Esophagus squamous epithelium (tissue), 5 donors: ENCODE measurements at places on chromosomes 3 and 15.

DNA sequence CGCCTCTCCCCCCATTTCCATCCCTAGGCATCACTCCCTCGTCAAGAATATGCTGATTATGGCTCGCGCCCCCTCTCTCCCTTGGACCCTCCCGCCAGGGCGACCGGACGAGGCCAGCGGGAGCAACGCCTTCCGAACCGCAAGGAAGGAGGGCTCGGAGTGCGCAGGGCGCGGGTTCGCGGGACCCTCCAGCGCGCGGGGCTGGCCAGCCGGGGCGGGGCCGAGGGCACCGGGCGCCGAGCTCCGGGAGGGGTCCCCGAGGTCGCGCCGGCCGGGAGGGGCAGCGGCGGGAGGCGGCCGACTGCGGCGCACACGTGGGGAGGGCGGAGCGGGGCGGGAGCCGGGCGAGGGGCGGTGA, 483 bp downstream of the EHD4 start:
- no peak for DNase-seq

DNA sequence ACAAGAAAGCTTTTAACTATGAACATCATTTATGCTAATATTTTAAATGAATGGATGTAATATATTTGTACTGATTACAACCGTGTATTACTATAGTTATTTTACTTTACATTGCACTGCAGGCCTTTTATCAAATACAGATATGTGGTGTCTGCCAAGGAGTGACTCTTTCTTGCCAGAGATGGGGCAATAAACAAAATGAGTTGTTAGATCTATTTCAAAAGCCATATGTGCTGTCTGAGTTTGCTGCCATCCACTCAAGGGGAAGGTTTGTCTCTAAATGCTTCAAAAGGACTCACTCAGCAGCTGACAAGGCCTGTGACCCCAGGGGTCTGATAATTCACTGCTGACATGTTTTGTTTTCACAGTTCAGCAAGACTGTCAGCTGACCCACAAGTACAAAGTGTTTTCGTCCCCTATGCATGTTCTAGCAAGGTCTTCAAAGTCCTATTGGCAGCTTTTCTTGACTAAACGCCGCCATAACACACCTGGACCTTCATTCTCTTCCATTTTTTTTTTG, 41.3 kb upstream of the ZBED2 start:
- no peak for DNase-seq

DNA sequence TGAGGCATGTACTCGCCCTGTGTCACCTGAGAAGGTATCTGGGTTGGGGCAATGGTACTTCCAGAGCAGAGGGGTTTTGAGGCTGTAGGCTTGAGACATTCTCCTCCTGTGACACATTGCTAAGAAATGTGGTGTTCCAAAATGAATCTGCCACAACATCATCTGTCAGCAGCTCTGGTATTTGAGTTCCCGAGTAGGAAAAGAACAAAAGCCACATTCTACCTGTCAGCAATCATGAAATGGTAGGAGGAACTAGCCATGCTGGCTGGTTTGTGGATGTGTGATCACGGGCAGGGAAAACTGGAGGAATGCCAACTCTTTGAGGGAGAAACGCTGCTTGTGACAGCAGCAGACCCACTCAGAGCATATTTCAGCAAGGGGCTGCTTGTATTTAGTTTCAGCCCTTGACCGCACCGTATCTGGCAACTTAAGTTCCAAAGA, 579.4 kb upstream of the TBL1XR1 start:
- DNase-seq, result no peak

DNA sequence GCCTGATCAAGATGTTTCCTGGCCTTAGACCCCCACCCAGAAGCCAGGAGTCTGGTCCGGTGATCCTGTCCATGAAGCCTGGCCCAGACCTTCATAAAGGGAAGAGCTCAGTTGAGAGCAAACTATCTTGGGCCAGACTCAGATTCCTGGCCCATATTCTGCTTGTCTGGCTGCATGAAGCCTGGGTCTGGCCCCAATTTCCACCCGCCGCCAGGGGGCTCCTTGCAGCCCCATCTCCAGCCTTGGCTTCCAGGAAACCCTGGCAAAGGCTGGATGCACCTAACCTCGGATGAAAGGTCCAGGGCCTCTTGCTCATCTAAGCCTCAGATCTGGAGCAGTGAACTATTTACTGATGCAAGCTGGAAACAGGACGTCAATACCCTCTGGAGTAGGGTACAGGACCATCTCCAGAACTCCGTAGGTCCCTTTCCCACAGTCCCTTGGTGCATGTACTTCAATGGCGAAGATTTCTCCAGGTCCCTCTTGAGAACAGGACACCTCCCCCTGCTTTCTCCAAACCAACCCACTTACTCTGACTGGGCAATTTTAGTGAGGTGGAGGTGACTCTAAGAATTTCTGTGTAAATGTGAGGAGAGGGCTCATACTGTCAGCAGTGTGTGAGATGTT, 5.6 kb downstream of the FOXL2 start:
- DNase-seq, result no peak

DNA sequence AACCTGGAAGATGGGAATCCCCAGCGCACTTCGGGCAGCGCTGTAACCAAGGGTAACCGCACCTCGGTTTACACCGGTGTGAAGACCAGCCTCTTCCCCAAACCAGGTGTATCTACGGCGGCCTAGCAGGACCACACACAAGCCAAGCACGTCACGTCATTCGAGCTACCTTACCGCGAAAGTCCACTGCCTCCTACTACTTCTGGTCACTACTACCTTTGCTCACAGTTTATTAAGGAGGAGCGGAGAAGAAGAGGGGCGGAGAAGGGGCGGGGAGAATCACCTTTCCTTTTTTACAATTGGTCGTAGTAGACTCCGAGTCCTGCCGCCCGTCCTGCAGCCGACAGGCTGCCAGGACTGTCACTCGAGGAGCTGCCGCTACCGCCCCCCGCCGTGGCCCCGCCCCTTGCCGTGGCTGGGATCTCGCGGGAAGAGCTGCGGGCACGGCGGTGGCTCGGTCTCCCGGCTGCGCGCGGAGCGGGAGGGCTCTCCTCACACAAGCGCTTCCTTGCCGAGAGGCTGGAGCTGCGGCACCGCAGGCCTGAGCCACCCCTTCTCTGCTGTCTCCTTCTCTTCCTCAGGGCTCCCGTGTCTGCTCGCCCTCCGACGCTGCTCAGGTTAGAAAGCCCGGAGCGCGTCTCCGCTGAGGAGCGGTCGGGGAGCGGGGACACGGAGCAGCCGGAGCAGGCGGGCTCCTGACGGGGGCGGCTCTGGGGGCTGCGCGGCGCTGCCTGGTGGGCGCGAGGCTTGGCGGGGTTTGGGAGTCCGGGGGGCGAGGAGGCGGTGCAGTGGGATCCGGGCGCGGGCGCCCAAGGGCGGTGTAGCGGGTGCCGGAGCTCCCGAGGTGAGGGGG, at the start of gene GLCE:
GLCE (plus strand) TSS at position 495 of the 853 bp plus-strand sequence. CDS start 95,172 bp downstream, outside the sequence.
- DNase-seq, result peak; percentile 58

DNA sequence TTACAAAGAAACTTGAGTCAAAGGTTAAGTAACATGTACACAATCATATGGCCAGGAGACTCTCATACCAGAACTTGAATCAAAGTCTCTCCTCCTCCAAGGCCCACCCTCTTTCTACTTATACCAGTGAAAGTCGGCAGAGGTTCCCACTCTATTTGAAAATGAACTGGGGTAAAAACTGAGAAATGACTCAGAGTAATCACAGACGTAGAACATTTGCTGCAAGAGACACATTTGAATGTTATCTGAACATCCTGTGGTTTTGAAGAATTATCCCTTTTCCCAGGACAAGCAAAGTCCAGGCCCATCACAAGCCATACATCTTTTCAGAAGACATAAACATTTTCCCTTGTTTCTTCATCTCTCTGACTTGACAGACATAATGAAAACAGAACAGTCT, 55.8 kb downstream of the SHOX2 start:
- no peak for DNase-seq

DNA sequence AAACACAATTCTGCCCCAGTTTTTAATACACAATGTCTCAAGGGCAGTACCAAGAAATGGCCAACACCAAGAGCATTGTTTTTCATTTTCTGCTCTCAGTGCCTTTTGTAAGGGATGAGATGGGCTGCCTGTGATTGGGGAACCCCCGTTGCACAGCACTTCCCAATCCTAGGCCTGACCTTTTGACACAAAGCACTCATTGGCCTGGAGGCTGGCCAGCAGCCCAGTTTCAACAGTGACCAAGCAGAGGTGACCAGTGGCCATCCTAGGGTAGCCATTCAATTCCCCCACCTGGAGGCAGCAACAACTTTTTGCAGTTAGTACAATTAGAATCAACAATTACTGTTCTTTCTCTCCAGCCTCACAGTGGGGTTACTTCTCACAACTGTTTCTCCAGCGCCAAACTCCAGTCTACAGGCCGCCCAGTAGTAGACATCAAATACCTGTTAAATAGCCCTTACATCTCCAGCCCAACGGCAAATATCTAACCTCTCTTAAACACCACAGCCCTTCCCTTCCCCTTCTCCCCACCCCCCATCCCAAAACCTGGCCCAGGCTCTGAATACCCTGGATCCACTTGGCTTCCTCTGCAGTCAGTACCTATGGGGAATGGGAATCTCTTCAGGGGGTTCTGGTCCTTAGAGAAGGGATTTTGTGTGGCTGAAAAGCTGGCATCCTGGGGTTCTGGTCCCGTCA, 8.9 kb upstream of the LRRC2 start:
- DNase-seq, result no peak

DNA sequence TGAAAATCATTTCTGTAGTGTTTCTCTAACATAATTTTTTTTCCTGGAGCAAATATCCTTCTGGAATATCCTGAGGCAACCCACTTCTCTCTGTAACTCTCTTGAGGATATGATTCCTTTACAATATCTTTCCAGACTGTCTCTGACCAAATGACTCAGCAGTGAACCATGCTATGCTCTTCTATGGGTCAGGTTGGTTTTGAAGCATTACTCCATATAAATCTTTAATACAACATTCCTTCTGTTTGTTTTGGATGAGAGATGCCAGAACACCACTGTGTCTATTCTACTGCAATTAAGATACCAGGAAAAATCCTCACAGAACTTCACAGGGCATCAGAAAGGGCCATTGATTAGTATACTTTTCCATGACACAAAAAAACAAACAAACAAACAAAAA, 626.4 kb upstream of the ZNF385D start:
- DNase-seq, result no peak

GRCh38 chr3:154872696-154873095, 207.4 kb upstream of the MME start:
- no peak for DNase-seq
